ENCODE measurements at places on chromosomes 1 and 21.

GRCh38 chr21:38847556-38847955 is 41.8 kb downstream of the ETS2 start:
- H3K27ac ChIP-seq = no peak overlapping the region
- peaks cover 39% of the 10 kb centered on the region for H3K27me3 ChIP-seq
- no peak overlapping the region for H3K4me3 ChIP-seq

GRCh38 chr1:17440074-17440826 is 773 bp upstream of the RCC2 start:
- peak overlapping the region; percentile 93 for H3K27ac ChIP-seq
- DNase-seq = no peak
- peak overlapping the region; percentile 94 for H3K4me3 ChIP-seq
- peaks cover 22% of the 10 kb centered on the region for H3K4me1 ChIP-seq

- DNase-seq = no peak
- H3K36me3 ChIP-seq = no peaks in the 10 kb centered on the region
- no peak overlapping the region for H3K27ac ChIP-seq
- peaks cover 52% of the 10 kb centered on the region for H3K27me3 ChIP-seq
- H3K4me1 ChIP-seq = no peaks in the 10 kb centered on the region
- no peak overlapping the region for H3K4me3 ChIP-seq
Measured at GRCh38 chr1:157069601-157070000, 24.1 kb upstream of the ARHGEF11 start.

- peaks cover 11% of the 10 kb centered on the region for H3K27me3 ChIP-seq
- H3K4me3 ChIP-seq = no peak overlapping the region
- no peaks in the 10 kb centered on the region for H3K4me1 ChIP-seq
Measured at GRCh38 chr1:211236633-211237320, 22.4 kb upstream of the RCOR3 start.

DNA sequence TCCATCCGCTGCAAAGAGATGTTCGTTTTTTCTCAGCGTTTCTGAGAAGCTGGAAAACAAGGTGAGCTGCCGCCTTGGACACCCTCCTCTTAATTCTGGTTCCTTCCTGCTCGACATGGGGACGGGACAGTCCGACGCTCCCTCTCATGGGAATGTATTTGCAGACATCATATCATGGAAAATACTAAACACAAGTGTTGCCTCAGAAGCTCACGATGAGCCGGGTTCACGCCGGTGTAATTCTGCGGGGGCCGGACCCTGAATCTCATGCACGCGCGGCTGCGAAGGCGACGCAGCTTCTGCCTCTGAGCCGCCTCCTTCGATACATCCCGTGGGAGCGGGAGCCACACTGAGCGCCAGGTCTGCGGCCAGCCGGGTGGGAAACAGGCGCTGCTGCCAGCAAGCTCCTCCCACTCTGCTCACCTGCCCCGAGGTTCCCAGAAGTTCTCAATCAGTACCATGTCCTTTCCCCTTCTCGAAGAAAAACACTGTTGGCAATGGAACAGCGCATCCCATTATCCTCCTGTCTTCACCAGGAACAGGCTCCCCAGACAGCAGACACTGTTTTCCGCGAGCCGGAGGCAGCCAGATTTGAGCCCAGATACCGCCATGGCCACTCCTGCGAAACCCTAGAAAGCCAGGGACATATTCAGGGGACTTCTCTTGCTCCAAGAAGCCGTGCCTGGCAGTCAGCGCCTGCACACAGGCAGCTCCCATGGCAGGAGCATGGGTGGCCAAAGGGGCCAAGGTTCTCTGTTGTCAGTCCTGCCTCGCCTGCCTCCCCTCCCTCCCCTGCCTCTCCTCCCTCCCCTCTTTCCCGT is 98.0 kb downstream of the WDR4 start:
- peaks cover 13% of the 10 kb centered on the region for H3K27me3 ChIP-seq
- no peak overlapping the region for H3K4me3 ChIP-seq
- no peak for DNase-seq
- peak overlapping the region; percentile 53 for H3K27ac ChIP-seq
